ENCODE measurements at places on chromosomes 3 and 15.

GRCh38 chr15:97979140-97979520 is 18.6 kb downstream of the ARRDC4 start:
- DNase-seq = no peak

DNA sequence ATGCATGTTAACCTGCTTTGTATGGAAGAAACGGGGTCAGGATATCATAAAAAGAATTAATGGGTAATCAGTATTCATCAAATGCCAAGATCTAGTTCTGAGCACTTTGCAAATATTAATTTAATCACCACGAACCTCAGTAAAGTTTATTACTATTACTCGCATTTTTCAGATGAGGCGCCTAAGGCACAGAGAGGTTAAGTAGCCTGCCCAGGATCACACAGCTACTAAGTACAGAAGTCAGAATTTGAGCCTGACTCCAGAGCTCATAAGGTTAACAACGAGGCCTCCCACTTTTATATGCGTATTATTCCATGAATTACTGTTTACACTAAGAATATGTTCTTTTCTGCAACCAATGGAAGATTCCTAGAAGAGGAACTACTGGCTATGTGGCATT is 109.6 kb upstream of the KLF13 start:
- no peak for DNase-seq

DNA sequence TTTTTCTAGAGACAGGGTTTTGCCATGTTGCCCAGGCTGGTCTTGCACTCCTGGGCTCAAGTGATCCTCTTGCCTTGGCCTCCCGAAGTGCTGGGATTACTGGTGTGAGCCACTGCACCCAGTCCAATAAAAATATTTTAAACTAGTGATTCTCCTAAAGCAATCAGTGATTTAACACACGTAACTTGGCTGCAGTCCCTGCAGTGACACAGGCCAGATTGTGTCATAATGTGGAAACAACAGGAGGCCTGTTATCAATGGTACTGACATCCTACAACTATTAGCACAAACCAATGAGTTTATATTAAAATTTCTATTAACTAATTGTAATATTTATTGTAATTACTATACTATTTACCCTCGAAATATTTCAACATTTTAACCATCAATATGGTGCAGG is 1.6 kb upstream of the SEC61A1 start:
- no peak for DNase-seq

- no peak for DNase-seq
Observed at GRCh38 chr3:183576487-183577107, 21.1 kb upstream of the KLHL6 start.

DNA sequence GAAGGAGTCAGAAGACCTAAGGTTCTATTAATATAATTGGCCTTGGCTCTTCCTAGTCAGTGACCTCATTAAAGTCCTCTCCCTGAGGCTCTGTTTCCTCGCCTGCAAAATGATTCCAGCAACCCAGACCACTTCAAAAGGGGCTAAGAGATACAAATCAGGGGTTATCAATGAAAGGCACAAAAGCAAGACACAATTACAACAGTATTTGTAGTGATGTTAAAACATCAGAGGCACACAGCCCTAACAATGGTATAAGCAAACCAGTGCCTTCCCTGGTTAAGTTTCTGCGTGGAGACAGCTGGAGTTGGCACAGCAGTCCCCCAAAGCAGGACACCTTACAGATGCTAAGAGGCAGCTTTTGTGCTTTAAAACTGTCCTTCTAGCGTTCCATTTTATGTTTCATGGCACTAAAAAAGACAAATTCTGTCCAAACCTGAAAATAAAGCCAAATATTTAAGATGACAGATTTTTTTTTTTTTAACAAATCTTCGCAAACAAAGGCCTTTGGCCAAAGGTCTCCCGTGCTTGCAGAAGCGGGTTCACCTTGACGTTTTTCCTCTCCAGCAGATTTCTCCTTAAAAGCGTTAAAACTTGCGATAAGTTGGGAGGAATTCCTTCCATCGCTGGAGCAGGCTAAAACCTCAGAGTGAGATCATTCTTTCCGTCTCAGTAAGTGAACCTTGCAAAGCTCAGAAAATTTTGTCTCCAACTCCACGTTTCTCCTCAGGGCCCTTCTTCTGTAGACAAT is 999 bp downstream of the ZNF280D start:
- DNase-seq = no peak

DNA sequence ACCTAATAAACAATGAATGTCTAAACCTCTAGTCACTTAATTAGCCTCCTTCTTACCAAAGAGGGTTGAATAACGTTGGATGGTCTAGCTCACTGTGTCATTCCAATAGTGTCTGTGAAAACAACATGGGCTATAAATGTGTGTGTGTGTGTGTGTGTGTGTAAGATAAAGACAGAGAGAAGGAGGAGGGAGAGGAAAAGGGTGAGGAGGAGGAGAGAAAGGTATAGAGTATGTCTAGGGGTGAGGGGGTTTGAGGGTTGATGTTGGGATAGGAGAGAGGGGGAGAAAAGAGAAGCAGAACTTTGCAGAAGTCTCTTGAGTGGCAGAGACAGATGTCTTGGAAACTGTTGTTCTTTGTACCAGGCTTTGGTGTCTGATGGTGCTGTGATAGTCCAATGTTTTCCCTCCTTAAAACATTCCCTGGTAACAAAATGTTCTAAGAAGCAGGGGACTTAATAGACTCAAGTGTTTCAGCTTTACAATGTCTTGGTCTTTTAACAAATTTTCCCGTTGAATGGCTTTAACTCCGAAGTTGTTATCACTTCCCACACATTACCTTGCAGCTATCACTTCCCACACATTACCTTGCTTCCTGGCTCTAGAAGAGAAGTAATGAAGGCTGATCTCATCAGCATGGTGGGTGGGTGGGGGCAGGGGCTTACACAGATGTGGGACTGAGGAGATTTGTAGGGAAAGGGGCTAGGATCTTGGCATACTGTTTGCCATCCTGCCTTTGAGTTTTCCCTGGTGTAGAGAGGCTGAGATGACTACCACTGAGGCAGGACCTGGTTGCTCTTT is 57.8 kb upstream of the ETV5 start:
- DNase-seq = no peak

DNA sequence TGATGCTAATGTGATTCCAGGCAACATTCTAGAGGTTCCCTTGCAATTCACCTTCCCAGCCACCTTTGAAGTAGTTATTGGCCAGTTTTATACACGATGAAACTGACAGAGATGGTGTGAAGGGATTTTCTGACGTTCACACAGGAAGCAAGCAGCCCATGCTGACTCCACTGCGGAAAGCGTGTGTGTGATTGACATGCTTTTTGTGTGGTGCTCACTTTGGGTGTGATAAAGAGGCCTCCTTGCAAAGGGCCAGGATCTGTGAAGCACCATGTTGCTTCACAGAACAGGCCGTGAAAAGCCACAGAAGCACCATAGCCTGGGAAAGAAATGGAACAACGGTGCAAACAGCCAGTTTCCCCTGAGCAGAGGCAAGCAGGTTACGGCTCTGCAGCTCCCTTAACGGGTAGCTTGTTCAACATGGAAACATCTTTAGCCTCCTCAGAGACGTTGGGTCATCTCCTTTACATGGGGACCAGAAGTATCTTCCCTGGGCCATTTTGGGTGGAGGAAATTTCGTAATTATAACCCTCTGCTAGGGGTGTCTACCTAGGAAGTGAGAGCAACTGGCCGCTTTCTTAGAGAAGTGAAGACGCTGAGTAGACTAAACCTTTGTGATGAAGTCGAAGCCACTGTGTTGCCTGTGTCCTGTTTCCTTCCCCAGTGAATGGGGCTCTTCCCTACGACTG is 108.5 kb downstream of the APBA2 start:
- DNase-seq = no peak

- DNase-seq = no peak
Observed at GRCh38 chr3:49673121-49673714, 933 bp upstream of the APEH start.

DNA sequence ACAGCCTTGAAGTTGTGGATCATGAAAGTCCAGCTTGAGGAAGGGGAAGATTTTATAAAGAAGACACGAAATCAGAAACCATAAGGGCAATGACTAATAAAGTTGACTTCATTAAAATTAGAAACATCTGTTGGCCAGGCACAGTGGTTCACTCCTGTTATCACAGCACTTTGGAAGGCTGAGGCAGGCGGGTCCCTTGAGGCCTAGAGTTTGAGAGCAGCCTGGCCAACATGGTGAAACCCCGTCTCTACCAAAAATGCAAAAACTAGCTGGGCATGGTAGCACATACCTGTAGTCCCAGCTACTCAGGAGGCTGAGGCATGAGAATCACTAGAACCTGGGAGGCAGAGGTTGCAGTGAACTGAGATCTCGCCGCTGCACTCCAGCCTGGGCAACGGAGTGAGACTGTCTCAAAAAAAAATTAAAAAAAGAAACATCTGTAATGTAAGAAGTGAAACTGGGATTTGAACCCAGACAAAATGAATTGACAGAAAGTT is 7.9 kb upstream of the UBXN7 start:
- DNase-seq = peak; percentile 65
